ENCODE measurements at places on chromosomes 3 and 15.

GRCh38 chr3:10771486-10772270 lies 44.4 kb upstream of the SLC6A11 start:
- no peak for DNase-seq

DNA sequence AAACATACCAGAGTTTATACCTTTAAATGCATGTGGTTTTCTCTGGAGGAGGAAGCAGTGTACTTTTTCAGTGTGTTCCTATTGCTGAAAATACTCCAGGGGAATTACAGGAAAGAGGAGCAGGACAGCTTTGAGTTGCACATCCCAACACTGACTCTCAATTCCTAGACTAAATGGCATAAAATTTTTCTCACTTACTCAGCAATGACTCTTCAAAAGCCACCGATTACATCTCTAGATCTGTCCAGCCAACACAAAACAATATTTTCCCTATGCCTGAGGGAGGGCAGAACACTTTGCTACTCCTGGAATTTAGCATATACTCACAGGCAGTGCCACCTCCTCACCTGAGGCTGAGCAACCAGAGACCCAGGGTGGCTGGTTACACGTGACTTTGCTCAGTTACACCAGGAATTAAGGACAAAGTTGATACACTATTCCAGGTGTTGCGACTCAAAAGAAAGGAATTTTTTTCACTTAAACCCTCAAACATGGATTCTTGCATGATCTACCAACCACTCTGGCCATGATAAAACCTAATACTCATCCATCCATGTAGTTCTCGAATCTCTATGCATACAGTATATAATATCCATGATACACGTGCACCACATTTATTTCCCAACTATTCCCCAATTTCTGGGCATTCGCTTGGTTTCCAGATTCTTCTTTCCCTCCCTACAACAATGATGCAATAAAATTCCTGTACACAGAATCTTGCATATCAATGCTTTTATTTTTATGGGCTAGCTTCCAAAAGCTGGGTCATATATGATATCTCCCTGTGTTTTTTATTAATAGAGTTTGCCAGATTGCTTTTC lies 194.6 kb downstream of the THRB start:
- no peak for DNase-seq

DNA sequence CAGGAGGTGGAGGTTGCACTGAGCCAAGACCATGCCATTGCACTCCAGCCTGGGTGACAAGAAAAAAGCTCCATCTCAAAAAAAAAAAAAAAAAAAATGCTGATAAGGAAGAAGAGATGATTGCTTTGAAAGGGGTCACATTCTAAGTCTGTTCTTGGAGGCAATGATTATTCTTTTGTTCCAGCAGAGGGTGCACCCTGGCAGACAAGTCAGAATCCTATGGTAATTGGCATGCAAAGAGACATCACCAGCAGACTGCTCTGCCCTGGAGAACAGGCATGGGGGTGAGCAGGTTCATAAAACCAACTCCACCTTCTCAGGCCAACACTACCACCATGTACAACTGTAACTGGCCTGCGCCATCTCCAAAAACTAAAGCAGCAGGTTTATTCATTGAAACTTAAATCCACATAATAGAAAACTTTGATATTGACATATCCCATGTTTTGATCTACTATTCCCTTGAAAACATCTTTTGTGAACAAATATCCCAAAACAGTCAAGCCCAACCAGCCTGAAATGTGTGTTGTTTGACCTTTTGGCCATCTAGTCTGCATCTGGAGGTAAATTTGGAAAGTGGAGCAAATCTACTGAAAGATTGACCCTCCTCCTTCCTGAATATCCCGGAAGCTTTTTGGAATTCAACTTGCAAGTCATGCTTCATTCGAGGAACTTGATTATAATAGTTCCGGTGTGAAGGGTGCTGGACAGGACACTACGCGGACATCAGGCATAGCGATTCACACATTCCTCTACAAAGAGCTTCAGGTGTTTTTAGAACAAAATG lies 100.3 kb downstream of the MECOM start:
- DNase-seq, result no peak

GRCh38 chr3:129927072-129927471 lies 33.6 kb upstream of the TMCC1 start:
- DNase-seq, result no peak

DNA sequence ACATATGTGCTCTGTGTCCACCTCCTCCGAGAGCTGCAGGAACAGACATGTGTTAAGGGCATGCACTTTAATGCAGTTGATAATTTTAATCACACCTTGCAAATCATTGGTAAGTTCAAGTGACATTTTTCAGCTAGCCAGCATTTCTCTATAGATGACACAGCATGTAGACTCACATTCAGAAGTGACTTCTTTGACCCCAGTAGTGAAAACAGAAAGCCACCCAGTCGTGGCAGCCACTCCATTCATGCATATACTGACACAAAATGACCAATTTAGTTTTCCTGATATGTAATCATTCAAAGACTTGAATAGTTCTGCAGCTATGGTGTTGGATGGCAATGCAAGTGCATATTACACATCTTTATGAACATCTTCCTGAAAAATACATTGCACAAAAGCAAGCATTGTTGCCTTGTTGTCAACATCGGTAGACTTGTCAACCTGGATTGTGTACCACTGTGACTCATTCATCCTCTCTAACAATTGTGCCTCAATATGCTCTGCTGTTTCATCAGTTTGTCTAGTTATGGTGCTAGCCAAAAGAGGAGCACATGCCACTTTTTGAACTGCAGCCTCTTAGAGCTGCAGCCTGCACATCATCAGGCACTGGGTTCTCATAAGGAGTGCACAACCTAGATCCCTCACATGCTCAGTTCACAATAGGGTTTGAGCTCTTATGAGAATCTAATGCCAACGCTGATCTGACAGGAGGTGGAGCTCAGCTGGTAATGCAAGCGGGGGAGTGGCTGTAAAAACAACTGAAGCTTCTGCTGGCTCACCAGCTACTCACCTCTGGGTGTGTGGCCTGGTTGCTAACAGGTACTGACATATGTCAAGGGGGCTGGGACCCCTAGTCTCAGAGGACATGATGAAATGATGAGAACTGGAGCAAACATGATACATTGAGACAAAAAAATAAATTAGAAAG lies 622.0 kb downstream of the PYDC2 start:
- no peak for DNase-seq

GRCh38 chr15:65258375-65259262 lies 28.1 kb downstream of the PARP16 start:
- peak; percentile 29 for DNase-seq

DNA sequence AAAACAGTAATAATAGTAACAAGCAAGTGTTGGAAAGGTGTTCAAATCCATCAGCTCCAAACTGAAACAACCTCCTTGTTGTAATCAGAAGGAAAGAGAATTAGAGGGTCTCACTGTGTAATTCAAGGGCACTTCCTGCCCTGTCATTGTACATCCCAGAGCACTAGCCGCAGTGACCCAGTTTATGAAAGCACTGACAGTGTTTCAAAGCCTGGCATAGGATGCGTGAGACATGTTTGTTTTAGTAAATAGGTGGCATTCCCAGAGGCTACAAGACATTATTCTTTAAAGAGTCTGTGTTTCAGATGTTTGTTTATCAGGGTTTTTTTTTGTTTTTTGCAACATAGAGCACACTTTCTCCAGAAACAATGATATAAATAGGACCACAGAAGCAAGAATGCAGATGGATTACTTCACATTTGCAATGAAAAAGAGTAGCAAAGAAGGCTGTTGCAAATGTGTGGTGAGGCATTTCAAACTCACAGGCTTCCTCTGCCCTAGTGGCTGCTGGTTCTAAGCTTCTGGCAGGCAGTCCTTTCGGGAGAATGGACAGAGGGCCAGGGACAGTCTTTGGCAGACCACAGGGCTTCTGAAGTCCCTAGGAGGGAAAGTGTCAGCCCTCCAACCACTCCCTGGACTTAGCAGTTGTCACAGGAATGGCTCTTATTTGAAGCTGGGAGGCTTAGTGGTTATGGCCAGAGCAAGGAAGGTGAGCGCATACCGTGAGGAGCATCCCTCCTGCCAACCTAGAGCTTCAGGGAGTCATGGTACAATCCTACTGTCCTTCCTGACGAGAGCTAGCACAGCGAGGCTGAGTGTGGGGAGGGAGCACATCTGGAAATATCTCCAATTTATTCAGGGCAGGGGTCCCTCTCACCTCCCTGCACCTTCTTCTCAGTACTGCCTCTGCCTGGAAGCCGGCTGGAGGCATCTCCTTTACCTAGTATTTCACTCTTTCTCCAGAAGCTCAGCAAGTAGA lies 31.4 kb upstream of the TIPARP start:
- DNase-seq, result no peak

- no peak for DNase-seq
These were observed 13.0 kb upstream of the CTXND1 start for GRCh38 chr15:80265021-80265420.

GRCh38 chr3:71514621-71515020 lies 68.9 kb downstream of the FOXP1 start:
- no peak for DNase-seq

DNA sequence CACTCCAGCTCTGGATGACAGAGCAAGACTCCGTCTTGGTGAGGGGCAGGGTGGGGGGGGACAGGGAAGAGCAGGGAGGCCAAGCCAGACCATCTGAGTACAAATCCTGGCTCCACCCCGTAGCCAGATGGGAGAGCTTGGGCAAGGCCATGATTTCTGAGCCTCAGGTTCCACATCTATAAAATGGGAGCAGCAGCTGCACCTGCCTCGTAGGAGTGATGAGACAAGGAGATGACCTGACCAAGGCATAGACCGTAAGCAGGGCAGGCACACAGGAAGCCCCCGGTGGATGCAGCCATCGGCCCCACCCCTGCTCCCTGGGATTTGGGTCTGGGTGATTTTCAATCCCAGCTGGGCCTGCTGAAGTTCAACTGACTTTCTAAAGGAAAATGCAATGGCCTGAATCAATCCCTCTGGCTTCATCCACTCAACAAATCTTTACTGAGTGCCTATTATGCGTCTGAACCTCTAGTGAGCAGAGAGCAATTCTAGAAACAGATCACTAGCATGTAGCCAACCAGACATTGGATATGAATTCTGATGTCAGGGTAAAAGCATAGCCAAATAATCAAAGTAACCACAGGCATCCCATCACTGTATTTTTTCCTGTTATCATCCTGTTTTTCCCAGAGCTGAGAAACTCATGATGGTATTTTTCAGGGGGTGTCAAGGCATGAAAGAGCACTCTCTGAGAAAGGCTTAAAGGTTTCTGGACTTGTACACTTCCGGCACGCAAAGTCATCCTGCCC lies 141.2 kb downstream of the NUP210 start:
- DNase-seq, result no peak

DNA sequence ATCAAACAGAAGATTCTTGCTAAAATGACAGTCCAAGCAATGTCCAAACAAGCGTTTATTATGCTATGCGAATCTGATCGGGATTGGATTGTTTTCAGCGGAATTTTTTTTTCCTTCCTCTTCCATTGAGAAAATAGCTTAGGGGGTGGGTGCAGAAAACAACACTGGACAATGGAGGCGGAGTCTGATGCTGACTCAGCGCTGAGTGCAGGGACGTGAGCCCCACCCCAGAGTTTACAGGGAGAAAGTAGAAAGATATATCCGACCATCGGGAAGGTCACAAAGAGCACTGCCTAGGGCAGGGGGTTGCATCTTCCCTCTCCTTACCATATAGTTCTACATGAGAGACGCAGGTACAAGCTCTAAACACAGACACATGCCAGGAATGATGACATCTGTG lies 117.0 kb downstream of the FOXP1 start:
- no peak for DNase-seq

GRCh38 chr3:174958671-174959328 lies 99.7 kb downstream of the NAALADL2 start:
- no peak for DNase-seq

GRCh38 chr3:30538791-30539190 lies 67.6 kb upstream of the TGFBR2 start:
- no peak for DNase-seq

GRCh38 chr3:118526758-118527513 lies 507.7 kb downstream of the IGSF11 start:
- DNase-seq, result no peak

DNA sequence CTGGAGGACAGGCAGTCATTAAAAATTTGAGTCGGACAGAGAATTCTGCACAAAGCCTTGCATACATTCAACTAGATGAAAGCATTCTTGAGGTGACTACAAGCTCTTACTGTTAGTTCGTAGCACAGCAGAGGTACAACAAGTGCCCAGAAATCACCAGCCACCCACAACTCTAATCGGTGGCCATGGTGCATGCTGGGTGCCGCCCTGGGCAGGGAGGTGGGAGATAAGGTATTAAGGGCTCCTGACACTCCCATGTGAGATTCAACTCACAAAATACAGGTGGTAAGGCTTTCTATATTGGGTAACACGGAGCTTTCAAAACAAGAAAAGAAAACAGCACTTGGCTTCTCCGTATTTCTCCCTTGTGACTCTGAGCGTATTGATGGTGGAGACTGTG lies 66.0 kb downstream of the MEIS2 start:
- DNase-seq, result no peak

DNA sequence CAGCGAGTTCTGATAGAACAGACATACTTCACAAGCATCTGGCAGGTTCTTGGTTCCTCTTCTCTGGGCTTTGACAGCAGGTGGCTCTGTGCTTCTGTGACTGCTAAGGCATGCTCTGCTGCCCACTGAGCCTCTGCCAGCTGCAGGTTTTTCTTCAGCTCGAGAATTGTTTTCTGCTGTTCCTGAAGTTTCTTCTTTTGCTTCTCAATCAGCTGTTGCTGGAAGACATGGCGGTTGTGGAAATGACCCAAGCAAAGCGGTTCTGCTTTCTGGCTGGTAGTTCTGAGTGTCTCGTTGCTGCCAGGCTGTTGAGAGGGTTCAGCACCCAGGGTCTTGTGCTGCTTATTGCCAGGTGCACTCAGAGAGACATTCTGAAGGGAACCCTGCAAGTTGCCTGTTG lies 50.8 kb downstream of the CCDC191 start:
- DNase-seq, result no peak

DNA sequence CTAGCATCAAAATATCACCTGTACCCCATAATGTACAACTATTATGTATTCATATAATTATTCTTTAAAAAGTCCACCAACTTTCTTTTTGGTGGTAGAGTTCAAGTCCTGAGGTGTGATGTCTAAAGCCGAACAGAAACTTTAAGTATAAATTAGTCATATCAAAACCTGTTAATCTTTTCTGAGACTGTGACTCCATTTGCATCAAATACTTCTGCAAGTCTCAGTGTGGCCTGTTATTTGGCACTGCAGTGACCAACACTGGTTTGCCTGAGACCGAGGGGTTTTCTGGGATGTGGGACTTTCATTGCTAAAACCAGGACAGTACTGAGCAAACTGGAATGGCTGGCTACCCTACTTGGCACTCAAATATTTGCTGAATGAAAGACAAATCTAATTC lies 7.3 kb downstream of the NGLY1 start:
- DNase-seq, result no peak

DNA sequence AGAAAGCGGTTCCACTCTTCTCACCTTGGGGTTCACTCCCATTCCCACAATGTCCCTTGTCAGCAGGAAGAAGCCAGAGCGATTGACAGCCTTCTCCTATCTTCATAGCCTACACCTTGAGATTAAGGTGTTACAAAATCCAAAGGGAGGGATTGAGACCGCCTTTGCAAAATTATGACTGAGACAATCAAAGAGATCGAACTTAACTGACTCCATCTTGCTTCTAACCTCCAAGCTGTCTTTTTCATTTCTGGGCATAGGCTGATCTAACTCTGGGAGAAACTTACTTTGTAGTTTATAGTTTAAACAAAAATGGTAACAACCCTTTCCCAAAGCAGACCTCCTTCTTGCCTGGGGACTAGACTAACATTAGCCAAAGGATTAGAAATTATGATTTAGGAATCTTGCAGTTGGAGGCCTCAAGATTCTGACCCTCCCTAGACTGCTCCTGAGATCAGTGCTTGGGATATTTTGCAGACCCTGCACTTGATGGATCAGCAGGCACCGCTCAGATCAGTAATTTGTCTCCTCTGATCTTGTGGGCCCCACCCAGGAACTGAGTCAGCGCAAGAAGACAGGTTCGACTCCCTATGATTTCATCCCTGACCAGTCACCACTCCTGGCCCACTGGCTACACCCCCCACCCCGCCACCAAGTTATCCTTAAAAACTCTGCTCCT lies 40.0 kb downstream of the PAQR5 start:
- no peak for DNase-seq
